ENCODE measurements at places on chromosomes 7 and 10.

DNA sequence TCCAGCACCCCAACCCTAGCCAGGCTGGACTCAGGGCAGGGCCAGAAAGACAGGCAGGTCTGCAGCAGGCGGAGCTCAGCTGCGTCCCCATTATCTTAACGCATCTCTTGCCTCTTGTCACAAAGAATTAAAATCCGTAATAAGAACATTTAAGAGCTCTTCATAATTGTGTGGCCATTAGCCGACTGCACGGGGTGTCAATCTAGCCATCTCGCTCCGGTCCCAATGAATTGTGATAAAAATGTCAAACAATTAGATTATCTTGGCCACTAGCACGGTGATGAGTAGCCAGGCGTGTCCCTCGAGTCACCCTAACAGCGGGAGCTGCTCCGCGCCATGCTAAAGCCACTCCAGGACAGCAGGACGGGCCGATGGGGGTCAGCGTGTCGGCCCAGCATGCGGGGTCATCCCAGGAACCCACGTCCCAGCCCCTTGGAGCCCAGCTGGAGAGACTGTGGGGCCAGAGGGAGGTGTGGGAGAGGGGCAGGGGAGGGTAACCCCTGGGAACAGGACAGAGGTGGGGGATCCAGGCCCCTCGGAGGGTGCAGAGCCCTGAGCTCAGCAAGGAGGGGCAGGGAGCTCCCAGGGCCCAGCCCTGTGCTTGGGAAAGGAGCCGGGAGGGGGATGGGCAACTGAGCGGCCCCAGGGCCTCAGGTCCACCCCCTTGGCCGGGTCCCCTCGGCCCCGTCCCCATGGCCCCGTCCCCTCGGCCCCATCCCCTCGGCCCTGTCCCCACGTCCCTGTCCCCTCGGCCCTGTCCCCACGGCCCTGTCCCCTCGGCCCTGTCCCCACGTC is 17.7 kb upstream of the NKX6-2 start:
- no peak for DNase-seq

- DNase-seq, result no peak
These were observed 12.4 kb downstream of the TMEM248 start for GRCh38 chr7:66933469-66933868.

DNA sequence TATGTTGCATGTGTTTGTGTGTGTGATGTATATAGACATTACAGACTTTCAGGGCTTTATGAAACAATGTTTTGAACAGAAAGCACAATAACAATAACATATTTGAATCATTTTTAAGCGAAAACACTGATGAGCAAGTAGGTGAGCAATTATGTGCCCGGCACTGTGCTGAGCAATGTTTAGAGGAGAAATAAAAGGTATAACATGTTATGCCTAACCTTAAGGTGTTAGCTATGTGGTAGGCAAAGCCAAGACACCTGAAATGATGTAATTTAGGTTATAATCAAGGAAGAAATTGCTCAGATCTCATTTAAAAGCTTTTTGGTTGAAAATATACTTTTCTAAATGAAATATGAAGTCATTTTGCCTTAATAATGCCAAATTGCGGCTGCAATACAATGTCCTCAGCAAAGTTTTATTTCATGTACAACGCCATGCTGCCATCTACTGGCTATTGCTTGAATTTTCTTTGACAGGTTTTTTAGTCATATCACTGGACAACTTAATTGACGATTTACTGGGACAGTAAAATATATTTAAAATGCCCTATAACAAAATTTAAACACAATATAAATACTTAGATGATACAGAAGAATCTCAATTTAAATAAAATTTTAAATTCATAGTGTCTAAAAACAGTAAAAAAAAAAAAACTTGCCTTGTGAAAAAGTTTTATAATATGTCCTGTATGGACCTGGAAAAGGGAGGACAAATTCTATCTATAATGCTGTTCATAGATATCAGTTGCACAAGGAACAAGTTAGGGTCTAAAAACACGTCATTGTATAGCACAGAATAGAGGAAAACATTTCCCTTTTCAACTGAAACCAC is 131.1 kb upstream of the CDK1 start:
- peak; percentile 84 for DNase-seq

- DNase-seq, result no peak
These were observed 94.1 kb downstream of the COL13A1 start for GRCh38 chr10:69895759-69896158.

DNA sequence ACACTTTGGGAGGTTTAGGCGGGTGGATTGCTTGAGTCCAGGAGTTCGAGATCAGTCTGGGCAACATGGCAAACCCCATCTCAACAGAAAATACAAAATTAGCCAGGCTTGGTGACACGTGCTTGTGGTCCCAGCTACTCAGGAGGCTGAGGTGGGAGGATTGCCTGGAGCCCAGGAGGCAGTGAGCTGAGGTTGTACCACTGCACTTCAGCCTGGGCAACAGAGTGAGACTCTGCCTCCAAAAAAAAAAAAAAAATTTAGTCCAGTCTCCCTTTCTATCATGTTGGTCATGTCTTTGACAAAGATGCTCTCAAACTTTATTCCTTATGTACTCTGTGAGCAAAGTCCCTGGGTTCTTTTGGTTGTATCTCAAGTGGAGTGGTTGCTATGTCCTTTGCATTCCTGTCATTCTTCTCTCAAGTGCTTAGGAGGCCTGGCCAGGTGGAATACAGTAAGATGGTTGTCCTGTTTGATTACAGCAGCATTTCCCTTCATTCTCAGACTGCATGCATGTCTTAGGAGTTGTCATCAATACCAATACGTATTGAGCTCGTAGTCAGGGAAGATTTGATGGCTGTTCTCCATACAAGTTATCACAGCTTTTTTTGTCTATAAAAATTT is 85.7 kb downstream of the MMRN2 start:
- no peak for DNase-seq

- DNase-seq, result no peak
These were observed 9.9 kb downstream of the NYAP1 start for GRCh38 chr7:100493476-100494264.

DNA sequence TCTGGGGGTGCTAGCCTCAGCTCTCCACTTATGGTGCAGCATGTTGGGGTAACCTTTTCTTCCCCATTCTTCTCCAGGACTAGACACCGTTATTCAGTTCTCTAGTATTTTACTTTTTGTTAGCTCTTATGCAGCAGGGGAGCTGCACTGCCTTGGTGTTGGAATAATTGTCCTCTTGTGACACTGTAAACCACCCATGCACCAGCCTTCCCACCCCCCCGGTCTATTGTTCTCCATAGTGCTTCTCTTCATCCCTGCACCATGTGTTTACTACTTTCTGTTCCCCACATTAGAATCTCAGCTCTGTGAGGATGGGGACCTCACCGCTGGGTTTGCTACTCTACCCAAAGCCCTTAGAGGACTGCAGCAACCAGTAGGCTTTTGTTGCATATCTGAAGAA is 230.7 kb downstream of the RPS24 start:
- DNase-seq, result no peak

- no peak for DNase-seq
These were observed 156.0 kb downstream of the FAM107B start for GRCh38 chr10:14618674-14619073.

Measured in adipocyte (in vitro differentiated cells).